ENCODE measurements at places on chromosomes 1 and 21. TPM values are rescaled to one million over a fixed set of nuclear protein-coding genes. Genes with fewer than 3 reads are reported as not detected.

DTL gene
- total RNA-seq: 6.9 TPM

GLIS1 gene
- total RNA-seq: 0.22 TPM

CASQ2 gene
- total RNA-seq: not detected

SPATA46 gene
- total RNA-seq: not detected

ADCY10 gene
- under 0.01 TPM for total RNA-seq

CFAP74 gene
- not detected for total RNA-seq

GRIK3 gene
- not detected for total RNA-seq

NKAIN1 gene
- total RNA-seq: not detected

FMO2 gene
- total RNA-seq: not detected

CATSPERE gene
- 1.9 TPM for total RNA-seq

TCEA3 gene
- 6.8 TPM for total RNA-seq

MARCKSL1 gene
- 18.9 TPM for total RNA-seq

OR6N1 gene
- not detected for total RNA-seq

MX2 gene
- total RNA-seq: 0.87 TPM

DCST2 gene
- 0.11 TPM for total RNA-seq

DNAJC6 gene
- 0.44 TPM for total RNA-seq

TFF2 gene
- total RNA-seq: not detected

KCNE2 gene
- total RNA-seq: not detected

POTED gene
- total RNA-seq: not detected

IFI44L gene
- total RNA-seq: 2.7 TPM

GBP3 gene
- total RNA-seq: 28.1 TPM

CD247 gene
- not detected for total RNA-seq

SPRR2B gene
- total RNA-seq: not detected

Data from uterine smooth muscle cell (primary cell).